NCI-H1436 (cell line): ENCODE measurements at places on chromosomes 2 and 18.

GRCh38 chr18:79522451-79523205 lies 126.9 kb downstream of the NFATC1 start:
- DNase-seq: no peak

- DNase-seq: no peak
These were observed 270.6 kb upstream of the MMADHC start for GRCh38 chr2:149858216-149858615.

- peak; percentile 75 for DNase-seq
These were observed 11.2 kb downstream of the ATP6V1B1 start for GRCh38 chr2:70946832-70947442.

DNA sequence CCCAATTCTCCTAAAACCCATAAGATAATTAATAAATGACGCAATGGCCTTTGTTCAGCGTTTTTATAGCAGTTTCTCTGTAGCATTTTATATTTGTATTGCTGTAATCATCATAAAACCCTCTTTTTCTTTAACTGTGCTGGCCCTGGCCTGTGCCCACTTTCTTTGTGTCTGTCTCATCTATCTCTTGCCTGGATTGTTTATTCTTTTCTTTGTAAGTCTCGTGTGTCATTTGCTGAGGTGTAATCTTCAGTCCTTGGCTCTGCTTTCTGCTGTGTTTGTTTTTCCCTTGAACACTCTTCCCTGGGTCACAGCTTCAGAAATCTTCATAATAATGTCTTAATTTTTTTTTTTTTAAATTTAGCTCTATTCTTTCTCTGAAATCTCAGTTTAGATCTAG lies 525.8 kb upstream of the LINC00305 start:
- no peak for DNase-seq

- DNase-seq: no peak
These were observed 40.1 kb downstream of the ODC1 start for GRCh38 chr2:10407841-10408648.

- DNase-seq: no peak
These were observed 50.0 kb upstream of the ITGA6 start for GRCh38 chr2:172377408-172377807.

DNA sequence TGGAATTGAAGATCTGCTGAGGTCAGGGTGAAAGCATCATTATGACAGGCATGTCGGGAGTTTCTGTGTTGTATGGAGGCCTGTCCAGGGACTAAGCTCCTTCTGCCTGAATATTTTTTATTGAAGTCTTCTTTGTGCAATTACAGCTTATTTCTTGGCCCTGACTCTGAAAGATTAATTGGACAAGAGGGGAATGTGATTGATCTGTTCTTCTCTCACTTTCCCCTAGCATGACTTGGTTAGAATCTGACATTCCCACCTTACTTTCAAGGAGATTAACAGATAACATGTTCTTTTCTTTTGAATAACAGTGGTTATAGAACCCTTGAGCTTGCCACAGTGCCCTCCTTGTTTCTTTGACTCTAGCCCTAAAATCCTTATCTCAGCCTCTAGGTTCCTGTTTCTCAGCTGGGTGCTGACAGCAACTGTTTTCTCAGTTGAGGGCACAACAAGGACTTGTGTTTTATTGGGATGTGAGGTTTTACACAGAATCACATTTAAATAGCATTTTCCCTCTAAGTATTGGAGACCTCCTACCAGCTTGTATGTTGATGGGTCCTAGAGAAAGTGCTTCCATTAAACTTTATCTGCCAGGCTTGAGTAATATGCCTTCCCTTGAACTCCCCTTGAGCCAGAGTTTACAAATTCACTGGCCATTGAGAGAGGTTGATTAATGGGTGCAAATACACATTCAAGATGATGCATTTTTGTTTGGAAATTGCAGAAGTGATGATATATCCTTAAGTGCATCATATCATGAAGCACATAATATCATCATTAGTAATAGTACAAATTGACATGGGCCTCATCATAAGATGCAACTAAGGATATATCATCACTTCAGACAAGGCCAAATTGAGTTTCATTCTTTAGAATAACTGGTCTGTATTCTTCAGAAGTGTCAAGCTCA lies 12.5 kb downstream of the TTLL4 start:
- DNase-seq: no peak

DNA sequence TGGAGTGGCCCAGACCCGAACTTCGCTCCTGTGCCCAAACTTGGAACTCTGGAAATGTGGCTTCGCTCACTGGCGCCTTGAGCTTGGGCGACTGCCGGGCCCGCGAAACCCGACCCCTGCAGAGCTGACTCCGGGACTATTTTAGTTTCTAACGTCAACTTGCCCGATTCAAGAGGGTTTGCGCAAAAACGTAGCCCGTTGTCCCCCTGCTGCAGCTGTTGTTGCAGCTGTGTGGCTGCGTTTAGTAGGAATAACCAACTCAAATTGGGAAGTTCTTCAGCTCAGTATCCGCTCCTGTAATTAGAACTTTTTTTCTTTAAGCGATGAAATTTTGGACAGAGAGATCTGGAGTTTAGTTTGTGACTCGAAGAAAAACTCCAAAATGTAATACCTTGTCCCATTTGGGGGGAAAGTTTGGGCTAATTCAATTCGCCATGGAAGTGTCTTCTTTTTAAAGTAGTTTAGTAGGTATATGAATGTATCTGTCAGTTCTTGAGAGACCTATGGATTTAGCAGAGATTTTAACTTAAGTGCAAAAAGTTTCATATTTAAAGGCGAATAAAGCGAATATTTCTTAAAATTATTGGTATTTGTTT lies 559 bp downstream of the MYL12A start:
- no peak for DNase-seq

- no peak for DNase-seq
These were observed 139.0 kb downstream of the DDX1 start for GRCh38 chr2:15730545-15731212.

- no peak for DNase-seq
These were observed 283.6 kb downstream of the DYSF start for GRCh38 chr2:71736986-71737385.

DNA sequence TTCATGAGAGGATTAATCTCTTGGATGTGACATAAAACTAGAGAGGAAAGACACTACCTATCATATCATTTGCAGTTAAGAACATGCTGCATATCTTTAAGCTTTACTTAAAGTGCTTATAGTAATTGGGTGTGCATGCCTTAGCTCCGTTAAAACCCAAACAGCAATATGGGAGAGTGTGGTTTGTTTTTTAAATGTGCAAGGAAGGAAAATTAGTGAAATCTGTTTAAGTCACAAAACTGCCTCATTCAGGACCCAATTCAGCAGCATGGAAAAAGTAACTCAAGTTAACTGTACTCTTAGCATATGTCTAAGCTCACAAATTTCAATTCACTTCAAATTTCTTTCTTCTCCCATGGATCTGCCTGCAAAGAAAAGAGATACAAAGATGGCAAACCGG lies 182.2 kb downstream of the ARHGAP15 start:
- no peak for DNase-seq

GRCh38 chr18:6724331-6724730 lies 5.2 kb upstream of the ARHGAP28 start:
- no peak for DNase-seq

GRCh38 chr2:238225121-238225520 lies 14.7 kb downstream of the HES6 start:
- DNase-seq: no peak

GRCh38 chr2:48209214-48209885 lies 303.1 kb upstream of the FBXO11 start:
- no peak for DNase-seq

DNA sequence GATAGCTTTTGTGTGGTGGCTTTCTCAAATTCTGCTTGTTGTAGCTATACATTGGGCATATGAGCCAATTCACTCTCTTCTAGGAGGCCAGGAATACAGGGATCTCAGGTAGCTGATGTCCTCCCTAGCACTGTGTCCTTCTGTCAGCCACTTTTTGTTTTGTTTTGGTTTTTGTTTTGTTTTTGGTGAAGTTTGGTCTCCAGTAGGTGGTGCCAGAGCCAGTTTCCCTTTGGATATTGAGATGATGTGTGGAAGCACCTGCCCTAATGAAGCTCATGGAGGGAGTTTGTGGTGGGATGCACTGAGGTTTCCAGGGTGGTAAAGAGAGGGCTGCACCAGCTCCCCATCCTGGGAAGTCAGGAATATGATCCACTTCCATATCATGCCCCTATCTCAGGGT lies 100.5 kb upstream of the VWC2L start:
- no peak for DNase-seq

GRCh38 chr18:13378150-13378549 lies 159.6 kb downstream of the LDLRAD4 start:
- DNase-seq: no peak

GRCh38 chr2:130873700-130874346 lies 37.1 kb downstream of the ARHGEF4 start:
- DNase-seq: peak; percentile 65

DNA sequence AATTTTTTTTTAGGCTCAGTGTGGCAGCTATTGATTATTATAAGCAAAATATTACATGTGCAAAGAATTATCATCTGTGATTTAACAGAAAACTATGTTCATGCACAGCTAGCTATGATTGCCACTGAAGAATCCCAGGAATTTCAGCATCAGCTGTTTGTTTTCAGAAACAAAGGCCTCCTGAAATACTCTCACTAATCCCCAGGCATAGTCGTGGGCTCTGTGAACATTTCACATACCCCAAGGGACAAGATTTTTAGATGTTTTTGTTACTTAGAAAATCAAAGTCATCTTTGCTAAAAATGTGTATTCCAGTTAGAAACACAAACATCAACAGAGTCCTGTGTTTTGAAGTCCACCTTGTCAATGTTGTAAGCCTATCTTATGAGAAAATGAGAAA lies 156.1 kb downstream of the MYO1B start:
- no peak for DNase-seq

DNA sequence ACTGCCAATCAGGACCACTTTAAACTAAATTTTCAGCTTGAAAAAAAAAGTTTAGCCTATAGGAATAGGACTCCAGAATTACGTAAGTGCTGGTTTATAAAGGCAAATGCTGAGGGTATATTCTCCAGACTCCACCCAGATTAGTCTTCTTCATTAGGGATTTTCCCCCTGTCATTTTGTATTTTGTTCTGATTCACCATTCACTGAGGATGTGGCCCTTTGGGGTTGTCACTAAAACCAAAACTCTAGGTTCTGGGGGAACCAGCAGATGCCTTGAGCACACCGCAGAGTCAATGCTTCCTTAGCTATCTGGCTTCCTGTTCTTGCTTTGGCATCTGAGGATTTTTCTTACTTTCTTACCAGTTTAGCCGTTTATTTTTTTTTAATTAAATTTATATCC lies 10.5 kb downstream of the SCYGR4 start:
- no peak for DNase-seq

- DNase-seq: no peak
These were observed 278.3 kb downstream of the RBM43 start for GRCh38 chr2:150983314-150983897.

DNA sequence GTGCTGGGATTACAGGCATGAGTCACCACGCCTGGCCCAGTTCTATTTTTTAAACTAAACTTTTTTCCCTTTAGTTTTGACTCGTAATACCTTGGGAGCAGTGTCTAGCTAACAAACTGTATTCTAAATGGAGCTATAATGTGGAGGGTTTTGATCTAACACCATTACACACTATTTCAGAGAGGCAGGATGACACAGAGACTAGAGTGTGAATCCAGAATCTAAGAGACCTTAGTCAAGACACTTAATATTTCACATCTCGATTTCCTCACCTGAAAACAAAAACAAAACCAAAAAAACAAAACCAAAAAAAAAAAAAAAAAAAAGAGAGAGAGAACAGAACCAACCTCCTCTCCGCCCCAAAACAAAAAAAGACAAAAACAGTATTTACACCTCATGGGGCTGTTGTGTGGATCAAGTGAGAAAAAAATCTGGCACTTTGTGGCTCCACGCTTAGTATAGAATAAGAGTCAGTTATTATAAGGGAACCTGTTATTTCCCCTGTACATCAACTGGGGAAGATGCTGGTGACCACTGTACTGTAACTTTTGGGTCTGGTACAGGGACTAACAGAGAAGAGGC lies 31.3 kb downstream of the DARS1 start:
- DNase-seq: no peak
